C1 segment of cervical spinal cord (tissue), 14 donors: ENCODE measurements at places on chromosomes 1 and 21.

DNA sequence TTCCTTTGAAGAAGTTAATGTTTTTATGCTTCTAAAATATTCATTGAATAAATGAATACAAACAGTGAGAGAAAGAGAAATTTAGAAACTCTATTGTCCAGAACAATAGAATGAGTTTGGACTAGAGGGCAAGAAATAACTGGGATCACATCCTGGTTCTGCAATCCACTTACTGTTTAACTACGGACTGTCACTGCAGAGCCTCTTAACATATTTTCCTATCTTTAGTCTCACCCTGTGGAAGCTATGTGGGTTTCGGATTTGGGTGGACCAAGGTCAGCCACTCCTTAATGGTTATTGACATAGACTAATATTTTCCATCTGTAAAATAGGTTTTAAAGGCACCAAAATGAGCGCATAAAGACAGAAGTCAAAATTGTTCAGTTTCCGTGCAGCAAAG is 116.6 kb downstream of the UBE2U start:
- no peak for DNase-seq

GRCh38 chr1:221444346-221444745 is 297.5 kb downstream of the DUSP10 start:
- no peak for DNase-seq

DNA sequence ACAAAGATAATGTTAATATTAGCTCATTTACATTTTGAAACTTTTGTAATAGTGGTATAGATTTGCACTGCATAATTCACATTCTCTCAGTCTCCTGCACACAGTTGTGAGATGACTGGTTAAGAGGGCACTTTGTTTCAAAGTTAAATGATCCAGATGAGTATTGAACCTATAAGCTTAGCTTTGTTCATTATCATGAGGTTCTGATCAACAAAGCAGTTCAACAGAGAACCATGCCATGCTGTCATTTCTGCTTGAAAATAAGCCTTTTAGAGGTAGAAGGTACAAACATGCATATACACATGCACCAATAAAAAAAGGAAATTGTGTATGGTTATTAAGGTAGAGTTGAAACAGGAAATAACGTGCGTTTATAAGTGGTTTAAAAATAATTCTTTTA is 4.8 kb downstream of the RAP1A start:
- DNase-seq, result no peak

- no peak for DNase-seq
Measured at GRCh38 chr1:116814926-116815723, 60.9 kb downstream of the CD2 start.

GRCh38 chr1:152251391-152251790 is 27.4 kb upstream of the HRNR start:
- no peak for DNase-seq

- no peak for DNase-seq
Measured at GRCh38 chr21:14482165-14482564, 64.0 kb downstream of the SAMSN1 start.

- DNase-seq, result no peak
Measured at GRCh38 chr1:156741481-156741983, 644 bp upstream of the MRPL24 start.

DNA sequence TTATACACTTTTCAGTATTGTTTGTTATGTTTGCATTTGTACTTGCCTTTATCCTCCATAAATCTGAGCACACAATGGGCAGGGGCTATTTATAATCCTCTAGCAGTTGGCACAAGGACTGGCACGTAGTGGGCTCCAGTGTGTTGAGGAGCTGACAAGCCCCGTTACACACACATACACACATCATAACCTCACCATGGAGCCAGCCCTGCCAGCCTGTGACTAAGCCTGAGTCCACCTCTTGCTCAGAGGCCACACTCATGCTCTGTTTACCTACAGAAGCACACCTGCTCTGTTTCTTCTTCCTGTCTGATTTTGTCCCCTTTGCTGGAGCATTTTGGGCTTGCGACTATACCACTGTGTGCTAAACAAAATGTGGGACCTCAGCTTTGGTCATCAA is 64.5 kb upstream of the SPATA6 start:
- no peak for DNase-seq

GRCh38 chr1:117757668-117758067 is 151.8 kb downstream of the TENT5C start:
- no peak for DNase-seq
